Fibroblast of mammary gland (primary cell): ENCODE measurements at places on chromosomes 4 and X.

DNA sequence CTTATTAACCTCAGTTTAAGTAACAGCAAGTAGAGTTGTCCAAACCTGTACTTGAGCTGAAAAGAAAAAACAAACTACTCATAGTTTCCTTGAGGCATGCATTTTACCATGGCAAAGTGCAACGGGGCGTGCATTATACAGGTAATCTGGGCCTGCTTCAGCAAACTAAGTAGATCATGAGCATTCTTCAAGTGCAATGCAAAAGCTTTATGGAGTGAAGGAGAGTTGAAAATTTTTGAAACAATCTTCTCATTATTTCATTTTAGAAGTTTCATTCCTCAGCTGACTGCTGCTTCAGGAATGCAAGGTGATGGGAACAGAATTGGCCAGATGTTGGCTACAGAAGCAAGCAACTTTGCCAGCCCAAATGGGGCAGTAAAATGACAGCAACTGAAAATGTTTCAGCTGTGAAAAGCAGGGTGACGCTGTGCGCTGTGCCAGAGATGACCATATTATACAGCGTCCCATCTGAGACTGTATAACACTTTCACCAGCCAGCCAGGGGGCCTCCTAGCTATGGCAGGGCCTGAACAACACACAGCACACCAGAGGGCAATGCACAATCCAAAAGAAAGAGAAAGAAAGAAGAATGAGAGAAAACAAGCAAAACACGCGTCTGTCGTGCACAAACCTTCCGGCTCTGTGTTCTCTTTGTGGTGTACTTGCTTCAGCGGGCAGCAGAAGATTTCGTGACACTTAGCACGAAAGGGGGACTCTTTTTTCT, 145.5 kb upstream of the FGF13 start:
- no peak for DNase-seq

- DNase-seq = peak; percentile 38
Measured at GRCh38 chr4:33072298-33073089, 2352.3 kb downstream of the PCDH7 start.

DNA sequence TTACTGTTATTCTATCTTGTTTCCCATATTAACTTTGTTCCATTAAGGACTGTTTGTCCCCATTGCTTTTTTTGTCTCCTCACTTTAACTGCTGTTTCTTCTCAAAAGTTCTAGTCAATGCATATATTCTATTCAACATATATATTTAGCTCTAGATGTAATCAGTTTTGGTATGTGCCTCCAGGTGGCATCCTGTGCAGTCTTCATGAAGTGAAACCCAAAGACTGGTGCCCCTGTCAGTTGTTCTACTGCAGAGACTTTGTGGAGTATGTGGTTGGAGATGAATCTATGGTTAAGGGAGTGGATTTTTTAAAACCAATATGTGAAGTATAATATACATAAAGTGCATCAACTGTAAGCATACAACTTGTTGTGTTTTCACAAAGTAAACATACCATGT, 57.0 kb downstream of the VAMP7 start:
- no peak for DNase-seq

- no peak for DNase-seq
Measured at GRCh38 chr4:121742794-121743193, 22.2 kb downstream of the SMIM43 start.

GRCh38 chrX:148333989-148334388, 166.4 kb upstream of the AFF2 start:
- DNase-seq = no peak

- DNase-seq = no peak
Measured at GRCh38 chr4:148749403-148749802, 307.2 kb upstream of the NR3C2 start.

GRCh38 chrX:69317721-69318120, 152.5 kb upstream of the PJA1 start:
- DNase-seq = no peak

GRCh38 chr4:149885896-149886295, 70.3 kb upstream of the IQCM start:
- DNase-seq = peak; percentile 53

DNA sequence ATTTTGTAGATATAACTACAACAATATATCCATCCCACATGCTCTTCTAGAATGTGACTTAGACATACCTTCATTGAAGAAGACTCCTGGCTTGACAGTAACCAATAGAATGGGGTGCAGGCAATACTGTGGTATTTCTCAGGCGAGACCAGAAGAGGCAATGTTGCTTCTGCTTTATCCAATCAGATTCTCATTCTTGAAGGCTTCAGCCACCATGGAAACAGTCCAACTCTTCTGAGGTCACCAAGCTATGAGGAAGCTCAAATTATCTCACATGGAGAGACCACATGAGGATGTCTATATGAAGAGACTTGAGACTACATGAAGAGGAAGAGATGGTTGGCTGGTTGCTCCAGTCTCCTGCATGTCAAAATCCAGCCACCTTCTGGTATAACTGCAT, 469.9 kb downstream of the PCDH10 start:
- no peak for DNase-seq

DNA sequence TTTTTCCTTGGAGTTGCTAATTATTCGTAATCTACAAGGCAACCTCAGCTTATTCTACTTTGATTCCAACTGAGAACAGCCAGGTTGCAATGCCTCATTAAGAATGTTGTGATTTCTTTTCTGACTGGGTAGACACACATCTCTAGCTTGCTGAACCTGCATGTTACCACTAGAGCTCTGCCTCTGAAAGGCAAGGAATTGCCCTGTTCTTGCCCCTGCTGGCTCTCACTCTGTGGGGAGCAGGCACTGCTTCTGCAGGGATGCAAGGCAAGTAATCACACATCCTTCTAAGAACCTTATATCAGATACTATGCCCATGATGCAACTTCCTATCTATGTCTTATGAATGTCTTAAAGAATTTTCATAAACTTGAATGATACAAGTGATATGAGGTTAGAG, 503.2 kb downstream of the PACRGL start:
- no peak for DNase-seq

GRCh38 chrX:39117101-39117500, 315.8 kb downstream of the MID1IP1 start:
- no peak for DNase-seq

- peak; percentile 47 for DNase-seq
Measured at GRCh38 chr4:184457535-184458249, 16.7 kb downstream of the IRF2 start.

DNA sequence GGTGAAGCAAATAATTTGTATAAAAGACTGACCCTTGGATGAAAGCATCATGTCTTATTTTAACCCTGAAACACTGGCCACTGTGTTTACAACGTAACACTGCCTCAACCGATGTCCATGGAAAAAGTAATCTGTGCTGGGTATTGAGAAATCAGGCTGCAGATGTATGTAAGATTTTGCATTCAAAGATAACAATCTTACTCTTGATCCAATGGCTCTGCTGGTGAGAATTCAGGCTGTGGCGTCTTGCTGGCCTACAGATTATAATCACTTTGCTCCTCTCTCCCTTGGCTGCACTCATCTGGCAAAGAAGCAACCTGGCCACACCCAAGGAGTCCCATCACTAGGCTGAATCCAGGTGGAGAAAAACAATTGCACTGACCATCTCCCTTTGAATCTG, 7.5 kb downstream of the ADGRA3 start:
- no peak for DNase-seq

DNA sequence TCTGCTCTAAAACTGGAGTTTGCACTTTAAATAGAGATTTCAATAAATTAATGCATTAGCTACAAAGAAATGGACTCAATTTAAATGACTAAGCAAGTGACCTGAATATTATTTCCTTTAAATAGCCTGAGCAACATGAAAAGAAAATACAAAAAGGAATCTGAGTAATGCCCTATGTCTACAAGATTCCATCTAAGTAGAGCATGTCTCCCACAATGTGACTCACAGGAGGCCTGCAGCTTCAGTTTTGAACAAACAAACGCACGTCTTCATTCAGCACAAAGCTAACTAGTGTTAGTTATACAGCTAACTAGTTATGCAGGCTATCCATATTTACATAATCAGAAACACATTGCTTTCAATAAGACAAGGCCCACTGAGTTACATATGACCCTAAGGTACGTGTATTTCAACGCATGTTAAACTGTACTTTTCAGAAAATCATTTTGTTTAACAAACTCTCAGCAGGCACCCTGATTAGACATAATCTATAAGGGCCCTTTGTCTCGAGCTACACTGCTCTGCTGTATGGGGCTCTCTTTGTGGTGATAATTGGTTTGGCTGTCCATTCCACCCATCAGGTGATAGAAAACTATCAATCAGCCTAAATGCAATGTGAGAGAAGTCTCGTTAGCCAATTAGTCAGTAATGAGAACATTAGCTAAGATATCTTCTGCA, 116.5 kb downstream of the MAML3 start:
- DNase-seq = peak; percentile 91

DNA sequence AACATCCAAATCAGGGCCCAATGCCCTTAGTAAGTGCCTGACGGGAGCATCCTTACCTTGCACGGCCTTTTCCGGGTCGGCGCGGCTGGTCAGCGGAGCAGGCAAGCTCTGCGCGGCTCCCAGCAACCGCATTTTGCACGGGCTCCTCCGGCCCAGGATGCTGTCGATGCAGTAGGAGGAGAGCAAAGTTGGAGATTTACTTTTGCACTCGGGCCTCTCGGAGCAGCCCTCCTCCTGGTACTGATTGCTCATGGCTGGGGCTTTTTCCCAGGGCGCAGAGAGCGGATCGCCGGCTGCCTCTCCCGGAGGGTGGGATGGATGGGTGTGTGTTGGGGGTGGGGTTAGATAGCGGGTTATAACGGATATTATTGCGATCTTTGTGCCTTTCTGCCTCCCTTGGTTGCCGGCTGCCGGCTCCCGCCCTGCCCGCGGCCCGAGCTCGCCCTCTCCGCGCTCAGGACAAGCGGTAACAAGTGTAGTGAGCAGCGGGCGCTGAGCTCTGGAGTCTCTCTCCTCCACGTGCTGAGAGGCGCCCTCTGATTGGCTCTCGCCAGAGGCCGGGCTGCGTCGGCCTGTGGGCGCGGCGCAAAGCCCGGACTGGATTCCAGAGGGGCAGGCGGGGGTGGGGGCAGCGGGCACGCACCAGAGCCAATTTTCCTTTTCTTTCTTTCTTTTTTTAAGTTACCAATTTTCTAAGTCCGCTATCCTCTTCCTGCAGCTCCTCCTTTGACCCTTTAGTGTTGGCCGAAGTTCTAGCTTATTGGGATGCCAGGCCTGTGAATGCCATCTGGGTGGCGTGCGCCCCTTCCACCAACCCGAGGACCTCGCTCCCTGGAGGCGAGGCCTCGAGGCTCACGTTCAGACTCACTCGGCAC, at the start of gene ARX:
TSS of gene ARX (minus strand) at position 480 of the 875 bp plus-strand sequence. CDS start at position 252, 228 bp downstream.
- peak; percentile 44 for DNase-seq

- no peak for DNase-seq
Measured at GRCh38 chr4:154490583-154491340, 837 bp downstream of the DCHS2 start.

GRCh38 chr4:172787111-172787510, 381.5 kb upstream of the GALNT7 start:
- DNase-seq = no peak

GRCh38 chr4:18213576-18214198, 192.1 kb upstream of the LCORL start:
- DNase-seq = no peak

- DNase-seq = no peak
Measured at GRCh38 chr4:167102475-167102874, 131.8 kb downstream of the SPOCK3 start.

GRCh38 chr4:14994242-14994641, 8.0 kb upstream of the CPEB2 start:
- DNase-seq = peak; percentile 76

GRCh38 chr4:54231768-54232688, 2.9 kb downstream of the PDGFRA start:
- DNase-seq = peak; percentile 65

DNA sequence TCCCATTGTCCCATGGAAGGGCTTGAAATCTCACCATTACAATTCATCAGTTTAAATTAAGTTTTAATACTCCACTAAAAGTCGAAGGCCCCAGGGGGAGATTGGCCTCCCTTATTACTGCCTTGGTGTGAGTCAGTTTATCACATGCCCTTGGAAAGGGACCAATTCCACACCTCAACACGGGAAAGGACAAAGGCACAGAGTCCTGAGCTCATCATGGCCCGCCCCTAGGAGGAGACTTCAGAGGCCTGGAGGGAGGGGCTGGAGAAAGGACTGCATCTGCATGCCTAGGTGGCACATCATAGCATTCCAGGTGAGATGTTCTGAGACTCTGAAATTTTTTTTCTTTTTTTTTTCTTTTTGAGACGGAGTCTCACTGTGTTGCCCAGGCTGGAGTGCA, 2.8 kb upstream of the SEL1L3 start:
- peak; percentile 30 for DNase-seq

GRCh38 chr4:184850018-184850417, 24.2 kb upstream of the ACSL1 start:
- DNase-seq = no peak

DNA sequence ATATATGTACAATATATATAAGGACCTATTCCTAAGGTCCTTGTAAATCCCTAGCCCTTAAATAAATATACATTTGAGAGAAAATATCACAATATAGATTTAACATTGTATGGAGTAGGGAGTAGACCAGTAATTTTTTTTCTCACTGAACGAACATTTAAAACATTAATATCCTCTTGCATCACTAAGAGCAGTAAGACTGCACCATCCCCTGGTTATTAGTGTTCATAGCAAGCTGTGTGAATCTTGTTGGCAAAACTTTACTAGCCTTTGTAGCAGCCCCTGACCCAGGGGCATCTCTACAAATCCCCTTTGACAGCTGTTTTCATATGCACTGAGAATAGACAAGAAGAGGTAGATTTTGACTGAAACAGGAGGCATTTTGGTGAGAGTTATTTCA, 146.5 kb downstream of the IL1RAPL2 start:
- DNase-seq = peak; percentile 2

DNA sequence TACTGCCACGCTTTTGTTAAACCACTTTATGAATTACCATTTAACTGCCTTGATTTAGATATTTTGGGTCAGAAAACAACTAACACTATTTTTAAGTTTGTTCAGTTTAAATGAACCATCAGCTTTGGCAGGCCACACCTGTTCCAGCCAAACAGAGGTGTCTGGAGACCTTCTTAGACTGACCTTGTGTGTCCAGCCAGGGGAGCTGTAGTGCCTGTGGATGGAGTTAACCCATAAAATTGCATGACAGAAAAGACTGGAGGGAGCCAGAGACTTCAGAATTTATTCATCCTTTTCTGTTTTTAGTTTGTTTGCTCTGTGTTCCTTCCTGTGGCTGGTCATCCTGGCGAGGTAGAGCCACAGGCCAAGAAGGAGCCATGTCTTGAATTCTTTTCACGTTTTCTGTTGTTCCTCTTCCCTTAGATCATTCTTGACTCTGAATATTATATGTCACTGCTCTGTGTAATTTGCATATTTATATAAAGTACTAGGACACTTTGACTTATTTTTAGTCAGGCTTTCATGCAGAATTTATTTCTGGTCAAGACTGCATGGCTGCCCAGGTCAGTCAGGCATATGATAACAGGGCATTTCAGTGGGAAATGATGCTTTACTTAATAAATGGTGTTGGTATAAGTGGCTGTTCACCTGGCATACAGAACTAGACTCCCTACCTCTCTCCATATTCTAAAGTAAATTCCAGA, 26.7 kb downstream of the HERC3 start:
- no peak for DNase-seq

DNA sequence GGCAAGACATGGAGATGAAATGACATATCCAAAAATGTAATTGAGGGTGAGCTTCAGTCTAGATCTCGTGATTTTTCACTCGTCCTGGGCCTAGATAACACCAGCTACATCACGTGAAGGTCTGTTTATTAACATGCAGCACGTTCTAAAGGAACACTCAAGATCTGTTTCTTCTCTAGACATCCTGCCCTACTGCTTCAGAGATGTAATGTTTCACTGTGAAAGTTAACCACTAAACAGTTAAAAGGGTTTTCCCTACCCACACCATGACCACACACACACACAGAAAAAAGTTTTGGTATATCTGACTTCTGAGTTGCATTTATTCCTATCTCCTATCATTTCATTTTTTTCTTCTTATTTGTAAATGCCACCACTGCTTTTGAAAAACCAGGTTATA, 52.3 kb upstream of the SMIM31 start:
- DNase-seq = no peak
